Testis (tissue), 5 donors: ENCODE measurements at places on chromosomes 13 and 19.

DNA sequence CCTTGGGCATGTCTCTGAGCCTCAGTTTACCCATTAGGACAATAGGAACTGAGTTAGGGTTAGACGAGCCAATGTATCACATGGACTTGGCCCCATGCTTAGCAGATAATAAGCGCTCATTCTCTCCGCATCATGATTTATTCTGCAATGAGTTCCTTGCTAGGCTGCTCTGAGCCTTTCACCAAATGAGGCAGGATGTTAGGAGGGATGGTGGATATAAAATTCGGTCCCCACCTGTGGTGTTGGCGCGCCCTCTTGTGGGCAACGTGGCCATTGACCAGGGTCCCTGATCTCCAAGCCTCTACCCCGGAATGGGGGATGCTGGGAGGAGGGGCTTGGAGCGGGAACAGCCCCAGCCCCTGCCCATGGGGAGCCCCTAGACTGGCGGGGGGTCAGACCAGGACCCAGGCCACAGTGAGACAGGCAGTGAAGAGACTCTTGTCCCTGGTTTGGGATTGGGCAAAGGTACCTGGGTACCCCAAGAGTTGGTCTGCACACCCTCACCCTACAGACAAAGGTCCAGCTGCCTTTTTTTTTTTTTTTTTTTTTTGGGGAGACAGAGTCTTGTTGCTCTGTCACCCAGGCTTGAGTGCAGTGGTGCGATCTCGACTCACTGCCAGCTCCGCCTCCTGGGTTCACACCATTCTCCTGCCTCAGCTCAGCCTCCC, 43.9 kb downstream of the CERS4 start:
- DNase-seq = peak; percentile 80

- no peak for DNase-seq
Observed at GRCh38 chr19:58558066-58558622, at the start of gene UBE2M. Gene UBE2M, minus strand, starts transcription at chr19:58558611. Its CDS starts 230 bp downstream, at chr19:58558381.

GRCh38 chr19:58529405-58529804, 9.8 kb upstream of the ZBTB45 start:
- no peak for DNase-seq

GRCh38 chr13:41596190-41596589, 138.8 kb downstream of the RGCC start:
- DNase-seq = no peak

DNA sequence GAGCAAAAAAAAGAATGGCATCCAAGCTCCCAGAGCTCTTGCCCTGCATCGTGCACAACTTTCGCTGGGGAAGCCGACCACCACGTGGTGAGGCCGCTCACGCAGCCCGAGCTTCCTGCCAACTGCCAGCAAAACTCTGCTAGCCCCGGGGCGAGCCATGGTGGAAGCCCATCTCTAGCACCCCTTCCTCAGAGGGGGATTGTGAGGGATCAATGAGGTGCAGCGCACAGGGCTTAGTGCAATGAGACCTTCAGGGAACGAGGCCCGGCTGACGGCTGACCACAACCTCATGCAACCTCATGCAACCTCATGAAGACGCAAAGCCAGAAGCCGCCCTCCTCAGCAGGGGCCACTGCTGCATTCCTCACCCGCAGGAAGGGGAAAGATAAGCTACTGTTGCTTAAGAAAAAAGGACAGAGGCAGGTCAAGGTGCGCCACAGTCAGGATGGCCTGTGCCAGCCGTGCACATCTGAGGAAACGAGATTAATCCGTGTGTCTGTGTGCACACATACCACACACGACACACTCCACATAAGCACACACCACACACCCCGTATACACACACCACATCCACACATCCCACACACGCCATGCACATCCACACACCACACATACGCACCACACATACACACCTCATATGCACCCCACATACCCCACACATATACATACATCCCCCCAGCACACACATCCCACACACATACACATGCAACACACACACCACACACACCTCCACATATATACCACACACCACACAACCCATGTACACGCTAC, 9.6 kb downstream of the HSPBP1 start:
- no peak for DNase-seq

GRCh38 chr19:37855098-37855497, 51.3 kb downstream of the WDR87 start:
- DNase-seq = peak; percentile 87

GRCh38 chr13:50016444-50016843, 1.2 kb downstream of the KCNRG start:
- DNase-seq = no peak

DNA sequence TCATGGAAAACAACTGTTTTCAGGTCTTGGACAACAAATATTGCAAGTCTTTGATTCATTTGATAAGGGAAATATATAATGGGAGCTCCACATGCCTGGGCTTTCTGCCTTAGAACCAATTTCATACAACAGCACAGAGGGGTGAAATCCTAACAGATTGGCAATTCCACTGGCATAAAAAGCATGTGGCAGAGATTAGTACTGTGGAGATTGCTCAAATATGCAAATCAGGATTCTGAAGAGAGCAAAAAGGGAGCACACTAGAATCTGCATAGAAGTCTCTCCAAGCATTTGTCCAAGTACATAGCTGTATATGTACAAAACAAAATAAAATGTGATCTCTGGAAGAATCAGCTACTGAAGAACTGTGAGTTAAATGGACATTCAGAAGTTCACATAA, 312.9 kb upstream of the SLITRK5 start:
- no peak for DNase-seq

DNA sequence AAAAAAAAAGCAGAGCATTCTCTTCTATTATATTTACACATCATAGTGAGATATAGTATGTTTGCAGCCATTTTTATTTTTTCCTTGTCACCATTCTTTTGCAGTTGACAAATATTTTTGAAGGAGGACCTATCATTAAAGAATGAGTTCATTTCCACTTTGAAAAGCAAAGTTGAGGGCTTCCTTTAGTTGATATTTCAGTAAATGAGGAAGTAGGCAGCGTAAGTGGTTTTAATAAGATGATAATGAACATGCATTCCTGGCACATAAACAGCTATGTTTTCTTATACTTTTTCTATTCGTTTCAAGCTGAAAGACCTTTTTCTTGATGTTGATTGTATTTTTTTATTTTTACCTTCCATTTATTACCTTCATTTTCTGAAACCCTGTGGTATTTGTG, 66.2 kb downstream of the ZMYM2 start:
- DNase-seq = no peak

- DNase-seq = no peak
Observed at GRCh38 chr19:46824890-46825730, 25.5 kb downstream of the AP2S1 start.

- no peak for DNase-seq
Observed at GRCh38 chr19:5321851-5322681, 18.5 kb downstream of the PTPRS start.

DNA sequence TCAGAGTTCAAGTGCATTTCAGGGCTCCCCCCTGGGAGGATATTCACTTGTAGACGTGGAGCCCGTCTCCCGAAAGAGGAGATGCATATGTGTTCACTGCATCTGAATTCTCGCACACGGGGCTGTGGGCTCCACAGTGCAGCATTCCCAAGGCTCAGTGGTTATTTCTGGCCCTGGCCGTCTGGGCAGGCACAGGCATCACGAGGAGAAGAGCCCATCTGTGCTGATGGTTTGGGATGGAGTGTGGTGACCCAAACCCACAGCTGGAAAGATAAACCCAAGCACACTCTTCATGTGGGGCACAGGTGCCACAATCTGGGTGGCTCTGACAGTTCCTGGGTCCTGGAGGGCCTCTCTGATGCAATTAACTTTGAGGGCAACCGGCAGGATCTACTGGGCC, 242.1 kb downstream of the TSHZ3 start:
- DNase-seq = no peak

DNA sequence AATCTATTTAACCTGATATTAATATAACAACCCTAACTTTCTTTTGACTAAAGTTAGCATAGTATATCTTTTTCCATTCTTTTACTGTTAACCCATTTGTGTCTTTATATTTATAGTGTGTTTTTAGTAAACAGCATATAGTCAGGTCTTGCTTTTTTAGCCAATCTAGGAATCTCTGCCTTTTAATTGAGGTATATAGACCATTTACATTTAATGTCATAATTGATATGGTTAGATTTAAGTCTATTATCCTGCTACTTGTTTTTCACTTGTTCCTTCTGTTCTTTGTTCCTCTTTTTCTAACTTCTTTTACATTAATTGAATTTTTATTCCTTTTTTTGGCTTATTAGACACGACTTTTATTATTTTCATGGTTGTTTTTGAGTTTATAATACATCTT, 174.4 kb downstream of the KCTD15 start:
- DNase-seq = no peak

DNA sequence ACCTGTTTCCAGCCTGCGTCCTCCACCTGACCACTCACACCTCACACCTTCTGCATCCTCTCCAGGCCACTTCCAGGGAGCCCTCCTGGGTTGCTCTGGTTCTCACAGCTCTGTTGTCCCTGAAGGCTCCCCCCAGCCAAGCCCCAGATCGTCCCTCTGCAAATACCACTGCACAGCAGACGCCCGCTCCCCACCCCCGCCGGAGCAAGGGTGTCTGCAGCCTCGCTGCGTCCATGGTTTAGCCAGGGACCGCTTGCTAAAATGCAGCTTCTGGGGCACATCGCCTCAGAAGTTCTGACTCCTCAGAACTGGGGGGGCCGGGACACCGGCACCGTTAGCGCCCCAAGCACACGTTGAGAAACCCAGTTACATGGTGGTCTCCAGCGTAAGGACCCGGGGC, 983 bp downstream of the LINGO3 start:
- no peak for DNase-seq

- no peak for DNase-seq
Observed at GRCh38 chr19:55259540-55260210, 858 bp upstream of the PPP6R1 start.

GRCh38 chr19:14472202-14472938, 2.8 kb downstream of the PTGER1 start:
- DNase-seq = peak; percentile 79

GRCh38 chr13:45711951-45712350, 9.8 kb downstream of the CBY2 start:
- no peak for DNase-seq

DNA sequence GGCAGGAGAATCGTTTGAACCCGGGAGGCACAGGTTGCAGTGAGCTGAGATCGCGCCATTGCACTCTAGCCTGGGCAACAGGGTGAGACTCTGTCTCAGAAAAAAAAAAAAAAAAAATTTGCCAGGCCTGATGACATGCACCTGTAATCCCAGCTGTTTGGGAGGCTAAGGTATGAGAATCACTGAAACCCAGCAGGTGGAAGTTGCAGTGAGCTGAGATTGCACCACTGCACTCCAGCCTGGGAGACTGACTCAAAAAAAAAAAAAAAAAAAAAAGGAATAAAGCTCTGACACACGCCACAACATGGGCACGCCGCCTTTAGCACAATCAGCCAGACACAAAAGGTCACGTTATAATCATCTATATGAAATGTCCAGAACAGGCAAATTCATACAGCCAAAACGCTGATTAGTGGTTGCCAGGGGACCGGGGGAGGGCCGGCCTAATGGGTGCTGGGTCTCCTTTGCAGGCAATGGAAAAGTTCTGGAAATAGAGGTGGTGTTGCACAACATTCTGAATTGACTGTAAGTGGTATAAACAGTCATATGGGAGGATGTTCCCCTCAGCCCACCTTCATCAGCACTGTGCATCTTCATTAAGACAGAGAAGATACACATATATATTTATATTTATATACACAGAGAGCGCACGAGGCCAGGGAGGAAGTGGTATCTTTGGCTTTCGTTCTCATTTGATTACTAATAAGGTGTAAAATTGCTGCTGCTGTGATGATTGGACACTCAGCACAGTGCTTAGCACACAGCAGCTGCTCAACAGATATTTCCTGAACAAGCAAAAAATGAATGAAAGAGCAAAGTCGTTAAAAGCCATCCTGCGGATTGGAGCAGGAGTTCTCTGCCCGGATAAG, 3.8 kb downstream of the HSPBP1 start:
- DNase-seq = no peak

DNA sequence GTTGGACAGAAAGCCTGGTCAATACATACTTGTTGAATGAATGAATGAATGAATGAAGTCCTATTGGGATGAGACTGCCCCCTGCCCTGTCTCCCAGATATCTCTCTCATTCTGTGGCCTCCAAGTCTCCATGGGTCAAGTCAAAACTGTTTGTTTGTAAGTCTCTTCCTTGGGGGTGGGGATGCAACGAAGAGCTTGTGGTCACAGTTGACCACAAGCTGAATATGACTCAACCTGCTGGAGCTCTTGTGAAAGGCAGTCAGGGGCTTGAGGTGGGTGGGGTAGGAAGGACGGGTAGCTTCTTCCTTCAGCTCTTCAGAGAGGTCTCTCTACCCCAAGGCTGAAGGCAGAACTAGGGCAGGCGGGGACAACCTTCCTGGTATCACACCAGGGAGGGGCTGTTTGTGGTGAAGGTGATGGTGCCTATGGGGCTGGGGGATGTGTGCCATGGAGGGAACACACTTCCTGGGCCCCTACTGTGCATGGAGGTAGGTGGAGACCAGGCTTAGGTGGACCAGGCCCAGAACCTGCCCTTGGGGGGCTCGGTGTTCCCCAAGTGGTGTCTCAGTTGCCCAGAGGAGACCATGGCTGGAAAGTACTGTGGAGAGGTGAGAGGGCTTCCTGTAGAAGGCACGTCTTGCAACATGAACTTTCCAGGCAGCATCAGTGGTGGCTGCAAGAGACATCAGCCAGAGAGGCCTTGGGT, 8.0 kb downstream of the MYO1F start:
- peak; percentile 24 for DNase-seq

DNA sequence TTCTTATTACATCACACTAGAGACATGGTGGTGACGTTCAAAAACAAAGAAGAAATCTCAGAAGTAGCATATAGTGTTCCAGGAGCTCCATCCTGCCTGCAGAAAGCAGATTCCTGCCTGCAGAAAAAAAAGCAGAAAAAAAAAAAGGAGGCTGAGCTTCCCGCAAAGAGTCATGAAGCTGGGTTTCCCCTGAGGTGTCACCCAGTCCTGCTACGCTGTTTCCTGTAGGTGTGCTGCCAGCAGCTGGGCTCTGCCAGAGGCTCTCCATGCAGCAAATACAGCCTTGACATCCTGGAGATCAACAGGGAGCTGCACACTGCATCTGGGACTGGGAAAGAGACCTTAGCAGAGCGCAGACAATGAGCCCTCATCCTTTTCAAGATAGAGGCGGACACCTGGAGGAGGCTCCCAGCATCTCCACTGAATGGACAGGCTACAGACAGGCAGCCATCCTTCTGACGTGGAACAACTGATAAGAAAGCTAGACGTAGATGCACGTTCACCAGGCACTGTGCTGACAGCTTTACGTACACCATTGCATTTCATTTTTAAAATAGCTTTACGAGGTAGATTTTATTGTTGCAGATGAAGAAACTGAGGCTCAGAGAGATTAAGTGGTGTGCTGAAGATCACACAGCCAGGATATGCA, 350.9 kb downstream of the FOXO1 start:
- no peak for DNase-seq

DNA sequence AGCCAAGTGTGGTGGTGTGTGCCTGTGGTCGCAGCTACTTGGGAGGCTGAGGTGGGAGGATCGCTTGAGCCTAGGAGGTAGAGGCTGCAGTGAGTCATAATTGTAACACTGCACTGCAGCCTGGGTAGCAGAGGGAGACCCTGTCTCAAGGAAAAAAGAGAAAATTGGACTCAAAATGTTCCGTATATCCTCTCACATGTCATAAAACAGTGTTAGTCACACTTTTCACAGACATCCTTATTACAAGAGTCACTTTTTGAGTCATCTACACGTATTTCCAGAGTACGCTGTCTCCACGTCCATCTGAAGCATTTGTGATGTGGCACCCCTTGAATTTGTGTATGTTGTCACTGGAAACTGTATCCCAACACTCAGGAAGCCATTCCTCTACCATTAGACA, 133.0 kb downstream of the SIPA1L3 start:
- no peak for DNase-seq
